Stimulated activated CD4-positive, alpha-beta T cell treated with anti-CD3 and anti-CD28 coated beads, Interleukin-1b, Interleukin-23, amount 100 ng/mL, for 4 hours (primary cell): ENCODE measurements at places on chromosomes 7 and 10.

DNA sequence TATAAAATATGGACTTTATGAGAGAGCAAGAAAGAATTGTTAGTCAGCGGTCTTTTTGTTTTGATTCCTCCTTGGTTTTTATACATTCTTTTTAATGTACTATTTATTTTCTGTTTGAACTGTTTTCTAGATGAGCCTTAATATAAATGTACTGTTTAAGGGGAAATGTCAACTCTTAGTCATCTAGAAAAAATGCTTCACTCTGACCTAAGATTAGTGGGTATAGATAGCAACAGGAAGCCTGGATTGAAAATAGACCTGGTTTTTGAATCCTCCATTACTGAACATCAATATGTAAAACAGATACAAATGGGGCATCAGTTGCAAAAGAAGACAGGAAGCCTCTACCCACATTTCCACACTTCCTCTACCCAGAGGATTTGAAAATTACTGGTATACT, 87.8 kb downstream of the CHRM2 start:
- no peak for DNase-seq

DNA sequence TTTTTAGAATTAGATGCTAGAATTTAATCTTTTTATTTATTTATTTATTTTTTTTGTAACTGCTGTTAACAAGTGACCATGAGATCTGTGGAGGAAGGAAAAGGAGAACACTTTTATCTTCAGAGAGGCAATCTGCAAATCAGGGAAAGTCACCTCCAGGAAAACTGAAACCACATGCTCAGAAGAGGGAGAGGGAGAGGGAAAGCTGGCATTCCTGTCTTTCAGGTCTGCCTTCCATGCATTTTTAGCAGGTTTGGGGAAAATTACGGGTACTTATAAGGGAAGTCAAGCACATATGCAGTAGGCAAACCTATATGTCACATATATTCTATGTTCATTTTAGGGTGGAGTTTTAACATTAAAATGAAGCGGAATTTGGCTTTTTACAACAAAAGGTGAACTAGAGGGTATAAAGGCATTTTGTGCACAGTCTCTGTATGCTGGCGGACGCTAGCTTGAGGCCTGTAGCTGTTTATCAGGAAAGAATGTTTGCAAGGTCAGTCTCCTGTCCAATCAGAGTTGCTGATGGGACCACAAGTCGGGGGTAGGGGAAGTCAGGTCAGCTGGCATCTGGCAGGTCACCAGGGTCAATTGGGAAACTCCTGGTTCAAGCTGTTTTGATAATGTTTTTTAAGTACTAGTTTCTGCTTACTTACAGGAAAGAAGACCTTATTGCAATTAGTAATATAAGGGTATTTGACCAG, 333.5 kb downstream of the GPR158 start:
- no peak for DNase-seq

DNA sequence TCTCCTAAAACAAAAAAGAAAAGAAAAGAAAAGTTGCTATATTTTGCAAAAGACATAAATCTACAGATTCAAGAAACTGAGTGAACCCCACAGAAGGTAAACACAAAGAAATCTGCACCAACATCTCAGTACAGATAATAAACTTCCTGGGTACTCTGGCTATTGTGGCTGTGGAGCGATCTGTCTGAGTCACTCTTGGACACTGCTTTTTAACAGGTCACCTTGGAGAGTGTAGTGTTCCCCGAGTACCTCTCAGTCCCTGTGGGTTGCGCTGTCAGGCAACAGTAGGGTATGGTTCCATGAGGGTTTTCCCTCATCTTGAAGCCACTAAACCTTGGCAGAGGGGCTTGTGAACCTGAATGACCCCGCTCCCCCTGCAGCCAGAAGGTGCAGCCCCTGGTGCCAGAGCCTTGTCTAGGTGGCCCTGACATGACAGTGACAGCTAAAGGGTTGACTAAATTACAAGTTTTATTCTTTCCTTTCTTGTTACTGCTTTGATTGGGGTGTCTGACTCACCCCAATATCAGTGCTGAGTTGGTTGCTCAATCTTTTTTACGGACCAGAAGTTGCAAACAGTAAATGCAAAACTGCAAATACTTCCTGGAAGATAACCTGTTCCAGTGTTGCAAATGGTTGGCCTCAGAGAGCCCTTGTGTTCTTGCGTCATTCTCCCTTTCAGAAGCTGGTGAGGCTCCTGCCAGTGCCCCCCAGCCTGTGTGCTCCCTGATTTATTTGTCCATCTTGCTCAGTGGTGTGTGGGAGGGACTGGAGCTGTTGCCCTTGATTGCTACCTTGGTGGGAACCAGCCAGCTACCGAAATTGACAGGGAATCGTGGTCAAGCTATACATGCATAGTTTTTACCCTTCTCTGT, 30.6 kb downstream of the POR start:
- DNase-seq = no peak

- DNase-seq = no peak
These were observed at the start of gene HOXA13 for GRCh38 chr7:27199849-27200760. Gene HOXA13 (minus strand): TSS chr7:27200091. CDS start chr7:27200077, 14 bp downstream.

DNA sequence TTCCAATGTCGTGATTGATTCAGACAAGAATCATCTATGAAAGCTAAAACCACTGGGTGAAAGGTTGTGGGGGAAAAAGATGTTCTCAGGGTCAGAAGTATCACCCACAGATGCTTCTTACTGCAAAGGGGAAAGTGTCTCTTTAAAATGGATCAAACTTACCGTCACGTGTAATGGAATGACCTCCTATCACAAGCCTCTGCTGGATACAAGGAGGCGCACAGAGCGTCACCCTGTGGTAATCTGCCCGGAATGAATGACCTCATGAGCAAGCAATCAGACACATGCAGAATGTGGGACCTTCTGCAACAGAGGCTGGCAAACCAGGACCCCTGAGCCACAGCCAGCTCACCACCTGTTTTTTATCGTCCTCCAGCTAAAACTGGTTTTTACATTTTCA, 33.0 kb downstream of the WIPF3 start:
- DNase-seq = no peak

- DNase-seq = no peak
These were observed 334.4 kb upstream of the CACNA2D1 start for GRCh38 chr7:82778021-82778420.

DNA sequence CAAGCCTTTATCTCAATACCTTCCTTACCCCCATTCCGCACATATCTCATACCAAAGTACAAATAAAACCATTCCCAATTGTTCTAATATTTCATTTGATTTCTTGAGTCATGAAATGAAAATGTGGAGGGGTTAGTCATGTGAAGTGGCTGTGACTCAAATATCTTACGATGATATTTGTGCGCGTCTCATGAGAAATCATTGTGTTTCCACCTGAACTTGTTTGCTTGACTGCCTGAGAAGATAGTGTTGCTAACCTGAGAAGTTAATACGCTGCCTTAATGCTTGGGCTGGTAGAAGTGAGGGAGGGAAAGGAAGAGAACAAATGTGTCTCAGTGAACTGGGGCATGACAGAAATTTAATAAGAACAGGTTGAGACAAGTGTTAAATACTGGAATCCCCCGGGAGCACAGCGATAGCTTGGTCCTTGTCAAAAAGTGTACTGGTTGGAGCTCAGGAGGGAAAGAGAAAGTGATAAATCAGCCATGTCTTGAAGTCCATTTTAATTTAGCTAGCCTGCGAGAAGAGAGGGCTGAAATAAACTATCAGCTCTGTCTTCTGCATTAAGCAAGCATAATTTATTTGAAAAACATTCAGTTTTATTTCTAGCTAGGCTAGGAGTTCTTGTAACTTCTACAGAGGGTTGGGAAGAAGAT, 7.2 kb upstream of the EPHA1 start:
- no peak for DNase-seq

DNA sequence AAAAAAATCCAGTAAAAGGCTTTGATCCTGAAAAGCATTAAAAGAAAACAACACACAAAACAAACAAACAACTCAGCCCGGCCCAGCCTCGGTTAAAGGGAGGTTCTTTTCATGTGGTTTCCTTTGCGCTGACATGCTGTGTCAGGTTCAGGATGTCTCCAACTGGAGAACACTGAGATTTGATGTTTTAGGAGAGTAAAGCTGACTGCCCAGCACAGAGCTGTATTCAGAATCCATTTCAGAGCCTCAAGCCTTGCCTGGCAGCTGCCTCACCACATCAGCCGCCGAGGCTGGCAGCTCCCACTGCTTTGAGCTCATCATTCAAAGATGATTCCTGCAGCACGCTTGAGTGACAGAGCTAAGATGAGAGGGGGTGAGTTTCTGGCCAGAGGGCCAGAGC, 205.8 kb upstream of the LYZL1 start:
- no peak for DNase-seq

DNA sequence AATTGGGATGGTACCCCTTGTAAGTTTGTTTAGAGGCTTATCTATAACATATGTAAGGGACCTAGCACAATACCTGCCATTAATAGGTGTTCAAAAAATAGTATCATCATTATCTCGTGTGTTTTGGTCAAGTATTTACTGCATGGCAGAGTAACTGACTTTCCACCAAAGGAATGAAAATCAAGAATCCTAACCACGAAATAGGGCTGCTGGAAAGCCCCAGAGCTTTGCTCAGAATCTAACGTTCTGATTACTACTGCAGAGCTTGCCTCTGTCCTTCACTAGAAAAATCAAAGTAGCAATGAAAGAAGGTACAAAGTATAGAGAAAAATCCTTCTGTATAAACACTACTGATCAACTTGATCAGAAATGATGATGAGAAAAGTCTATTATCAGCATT, 34.9 kb downstream of the DCLRE1C start:
- DNase-seq = no peak
